ENCODE measurements at places on chromosomes 1 and 21.

- no peak for DNase-seq
These were observed 88.3 kb upstream of the GPR52 start for GRCh38 chr1:174359454-174359805.

DNA sequence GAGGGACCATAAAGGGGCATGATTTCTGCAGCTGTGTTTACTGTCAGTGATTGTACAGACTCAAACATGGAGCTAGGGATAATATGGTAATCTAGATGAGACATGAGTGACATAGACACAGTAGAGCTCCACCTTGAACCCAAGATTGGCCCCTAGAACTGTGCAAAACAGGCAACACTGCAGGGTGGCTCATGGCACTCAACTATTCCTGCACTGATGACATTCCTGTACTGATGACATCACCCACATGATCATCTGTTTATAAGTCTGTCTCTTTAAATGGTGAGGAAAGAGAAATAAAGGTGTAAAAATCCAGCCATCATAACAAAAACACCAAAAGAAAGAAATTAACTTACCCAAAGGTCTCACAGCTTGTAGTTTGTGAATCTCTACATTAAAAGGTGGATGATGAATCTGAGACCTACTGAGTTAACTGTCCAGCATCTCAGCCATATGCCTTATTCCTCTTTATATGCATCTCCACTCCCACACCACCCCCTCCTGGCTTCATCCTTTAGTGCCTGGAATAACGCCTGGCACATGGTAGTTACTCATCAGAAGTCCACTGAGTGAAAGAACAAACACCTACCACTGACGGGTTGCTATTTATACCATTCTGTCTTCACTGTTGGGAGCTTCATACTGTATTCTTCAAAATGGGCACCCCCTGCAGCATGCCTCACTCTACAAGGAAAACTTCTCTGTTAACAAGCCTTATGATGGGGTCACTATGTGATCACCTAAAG is at the start of gene LRRC53:
LRRC53 (minus strand) TSS at position 442 of the 746 bp plus-strand sequence. CDS start 29,262 bp downstream, outside the sequence.
- DNase-seq = no peak

DNA sequence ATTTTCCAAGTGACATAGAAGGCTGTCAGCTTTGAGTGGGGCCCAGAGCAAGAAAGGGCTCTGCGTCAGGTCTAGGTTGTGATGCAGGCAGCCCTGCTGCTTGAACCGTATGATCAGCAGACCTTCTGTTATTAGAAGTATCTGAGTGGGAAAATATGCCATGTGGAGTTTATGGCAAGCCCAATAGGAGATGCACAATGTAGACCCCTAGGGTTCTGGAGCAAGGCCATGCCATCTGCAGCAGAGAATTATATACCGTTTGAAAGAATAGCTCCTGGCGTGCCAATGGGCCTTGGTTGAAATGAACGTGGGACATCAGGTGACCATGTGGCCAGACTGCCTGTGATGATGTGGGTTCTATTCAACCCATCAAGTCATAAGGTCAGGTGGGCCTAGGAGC is 44.1 kb upstream of the ZBTB18 start:
- no peak for DNase-seq

DNA sequence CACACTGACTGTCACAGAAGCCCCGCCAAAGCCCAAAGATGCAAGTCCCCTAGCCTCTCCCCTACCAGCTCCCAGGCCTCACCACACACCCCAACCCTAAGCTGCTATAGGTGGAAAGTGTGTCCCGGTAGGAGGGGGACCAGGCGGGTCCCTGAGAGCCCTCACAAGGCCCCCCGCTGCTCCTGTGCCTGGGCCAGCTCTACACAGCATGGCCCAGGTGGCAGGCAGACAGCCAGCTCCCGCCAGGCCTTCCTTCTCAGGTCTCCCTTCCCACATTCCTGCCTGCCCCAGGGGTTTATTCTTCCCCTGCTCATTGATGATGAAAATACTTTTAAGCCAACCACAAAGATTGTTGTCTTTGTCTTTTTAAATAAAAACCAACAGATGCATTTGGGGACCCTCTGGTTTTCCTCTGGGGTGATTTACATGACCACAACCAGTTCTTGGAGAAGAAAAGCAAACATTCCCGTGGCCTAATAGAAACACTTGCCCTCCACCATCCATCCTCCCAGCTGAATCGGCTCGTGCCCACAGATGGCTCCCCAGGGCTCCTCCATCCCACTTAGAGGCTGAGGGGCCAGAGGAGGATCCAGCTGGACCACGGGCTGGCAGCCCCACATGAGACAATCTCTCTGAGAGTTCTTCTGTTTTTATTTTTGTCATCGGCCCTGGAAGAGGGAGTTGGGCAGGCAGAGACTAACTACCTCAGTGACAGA is 93.1 kb downstream of the DMRTB1 start:
- DNase-seq = no peak

DNA sequence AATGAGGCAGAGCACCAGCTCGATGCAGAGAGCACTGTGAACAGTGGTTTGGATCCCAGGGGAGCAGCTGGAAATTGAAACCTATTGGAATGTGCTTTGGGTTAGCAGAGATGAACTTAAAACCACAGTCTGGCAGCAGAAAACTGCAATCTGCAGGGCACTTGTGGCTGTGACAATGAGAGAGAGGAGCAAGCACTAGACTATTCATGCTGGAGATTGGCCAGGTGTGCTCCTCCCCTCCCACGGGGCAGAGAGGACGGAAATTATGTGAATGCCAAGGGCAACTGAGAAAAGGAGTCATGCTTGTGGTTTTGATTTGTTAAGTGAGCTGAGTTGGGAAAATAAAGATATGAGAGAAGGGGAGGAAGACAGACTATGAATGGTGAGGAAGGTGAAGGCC is 38.1 kb downstream of the HSD3B2 start:
- DNase-seq = no peak

GRCh38 chr1:194161591-194161990 is 975.2 kb upstream of the B3GALT2 start:
- DNase-seq = no peak

DNA sequence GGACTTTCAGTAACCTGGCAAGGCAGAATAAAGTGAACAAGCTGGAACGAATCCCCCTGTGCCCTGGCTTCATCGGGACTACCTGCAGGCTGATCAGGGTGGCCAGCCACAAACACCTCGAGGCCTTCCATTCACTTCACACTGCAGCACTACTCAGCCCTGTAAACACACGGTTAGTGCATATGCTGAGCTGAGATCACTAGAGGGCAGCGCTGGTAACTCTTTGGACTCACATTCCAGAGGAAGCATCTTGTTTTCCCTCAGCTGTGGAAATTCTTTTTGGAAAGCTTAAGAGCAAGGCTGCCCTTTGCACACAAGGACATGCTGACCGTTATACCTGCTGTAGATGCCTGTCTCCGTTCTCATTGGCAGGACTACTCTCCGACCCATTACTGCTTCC is 32.1 kb downstream of the PCSK9 start:
- no peak for DNase-seq

- no peak for DNase-seq
These were observed 11.3 kb upstream of the KIRREL1 start for GRCh38 chr1:157982136-157982535.

GRCh38 chr1:41726292-41726691 is 192.4 kb downstream of the HIVEP3 start:
- DNase-seq = no peak

DNA sequence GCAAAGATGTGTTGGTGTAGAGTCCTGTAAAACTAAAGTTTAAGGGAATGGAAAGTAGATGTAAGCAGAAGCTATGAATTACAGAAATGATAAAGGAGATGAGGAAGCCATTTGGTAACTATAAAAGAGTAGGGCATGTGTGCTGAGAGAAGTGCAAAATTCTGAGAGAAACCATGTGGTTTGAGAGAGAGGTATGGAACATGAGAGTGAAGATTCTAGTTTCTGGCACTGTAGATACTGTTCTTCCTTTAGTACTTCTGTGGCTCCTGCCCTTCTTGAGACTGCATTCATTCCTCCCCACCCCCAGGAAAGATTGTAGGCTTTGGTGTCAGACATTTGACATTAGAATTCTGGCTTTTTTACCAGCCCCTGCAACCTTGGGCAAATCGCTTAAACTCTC is 15.4 kb downstream of the RALGPS2 start:
- no peak for DNase-seq

- DNase-seq = no peak
These were observed 104.6 kb upstream of the F3 start for GRCh38 chr1:94646141-94646643.

- no peak for DNase-seq
These were observed 204.2 kb downstream of the PTGER3 start for GRCh38 chr1:70843452-70843851.

GRCh38 chr21:45724994-45725843 is 81.7 kb downstream of the PCBP3 start:
- no peak for DNase-seq

- no peak for DNase-seq
These were observed 5.4 kb downstream of the GLUL start for GRCh38 chr1:182385885-182386853.

- DNase-seq = peak; percentile 58
These were observed at the start of gene S100A2 for GRCh38 chr1:153565529-153566374. Gene S100A2 (minus strand): TSS chr1:153565844. CDS start chr1:153563877, 1,967 bp downstream.

Data from KG1 (cell line).